Large intestine (tissue), 12 donors: ENCODE measurements at places on chromosomes 4 and X. TPM values are rescaled to one million over a fixed set of nuclear protein-coding genes. Genes with fewer than 3 reads are reported as not detected.

The MAGEA4 gene
- not detected for polyA plus RNA-seq

The CT83 gene
- polyA plus RNA-seq = not detected

The DDX53 gene
- polyA plus RNA-seq = not detected

The ZNF41 gene
- 7.7 TPM for polyA plus RNA-seq

The TNMD gene
- polyA plus RNA-seq = 1.2 TPM
